T-helper 1 cell (primary cell): ENCODE measurements at places on chromosomes 6 and 20.

DNA sequence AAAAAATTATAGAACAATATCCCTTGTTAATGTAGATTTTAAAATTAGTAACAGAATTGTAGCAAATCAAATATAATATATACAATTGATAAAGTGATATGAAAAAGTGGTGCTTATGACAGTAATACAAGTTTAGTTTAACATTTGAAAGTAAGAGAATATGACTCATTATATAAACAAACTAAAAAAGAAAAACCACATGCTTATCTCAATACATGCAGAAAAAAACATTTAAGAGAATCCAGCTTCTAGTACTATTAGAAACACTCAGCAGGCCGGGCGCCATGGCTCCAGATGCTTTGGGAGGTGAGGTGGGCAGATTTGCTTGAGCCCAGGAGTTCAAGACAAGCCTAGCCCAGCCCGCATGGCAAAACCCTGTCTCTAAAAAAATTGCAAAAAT, 60.7 kb upstream of the LAMA2 start:
- no peak for DNase-seq

- no peak for DNase-seq
Measured at GRCh38 chr6:75484535-75484934, 9.1 kb downstream of the FILIP1 start.

- DNase-seq, result no peak
Measured at GRCh38 chr6:87822011-87822410, 120.0 kb upstream of the AKIRIN2 start.

- DNase-seq, result no peak
Measured at GRCh38 chr6:39178235-39178634, 51.0 kb downstream of the KCNK5 start.

DNA sequence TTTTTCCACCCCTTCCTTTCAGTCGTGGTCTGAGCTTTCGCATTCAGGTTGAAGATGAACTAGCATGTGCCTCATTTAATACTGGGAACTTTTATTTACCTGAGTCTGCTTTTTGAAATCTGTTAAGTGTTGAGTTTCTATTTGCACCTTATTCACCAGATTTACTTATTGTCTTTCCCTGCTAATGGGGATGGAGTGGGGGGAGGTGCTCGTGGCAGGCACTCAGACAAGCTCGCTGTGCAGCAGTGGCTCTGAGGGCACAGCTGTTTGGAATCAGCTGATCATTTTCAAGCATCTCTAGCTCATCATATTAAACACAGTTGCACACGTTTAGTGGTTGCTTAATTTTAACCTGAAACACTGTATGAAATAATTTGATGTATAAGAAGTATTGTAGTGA, 35.6 kb downstream of the UTRN start:
- DNase-seq, result no peak

DNA sequence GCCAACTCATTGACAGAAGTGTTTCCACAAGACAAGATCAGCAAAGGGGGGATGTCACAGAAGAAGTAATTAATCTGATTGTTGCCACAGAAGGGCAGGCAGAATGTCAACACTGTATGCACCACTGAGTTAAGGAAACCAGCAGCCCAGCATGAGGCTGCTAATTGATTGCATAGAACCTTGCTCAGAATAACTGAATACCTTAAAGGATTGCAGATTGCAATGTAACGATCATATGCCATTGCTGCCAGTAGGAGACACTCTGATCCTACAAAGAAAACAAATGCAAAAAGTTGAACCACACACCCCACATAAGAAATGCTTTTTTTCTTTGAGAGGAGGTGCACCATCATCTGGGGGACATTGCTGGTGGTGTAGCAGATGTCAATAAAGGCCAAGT, 13.1 kb downstream of the OR5V1 start:
- DNase-seq, result no peak

- DNase-seq, result no peak
Measured at GRCh38 chr20:20897145-20897544, 184.7 kb upstream of the RALGAPA2 start.

DNA sequence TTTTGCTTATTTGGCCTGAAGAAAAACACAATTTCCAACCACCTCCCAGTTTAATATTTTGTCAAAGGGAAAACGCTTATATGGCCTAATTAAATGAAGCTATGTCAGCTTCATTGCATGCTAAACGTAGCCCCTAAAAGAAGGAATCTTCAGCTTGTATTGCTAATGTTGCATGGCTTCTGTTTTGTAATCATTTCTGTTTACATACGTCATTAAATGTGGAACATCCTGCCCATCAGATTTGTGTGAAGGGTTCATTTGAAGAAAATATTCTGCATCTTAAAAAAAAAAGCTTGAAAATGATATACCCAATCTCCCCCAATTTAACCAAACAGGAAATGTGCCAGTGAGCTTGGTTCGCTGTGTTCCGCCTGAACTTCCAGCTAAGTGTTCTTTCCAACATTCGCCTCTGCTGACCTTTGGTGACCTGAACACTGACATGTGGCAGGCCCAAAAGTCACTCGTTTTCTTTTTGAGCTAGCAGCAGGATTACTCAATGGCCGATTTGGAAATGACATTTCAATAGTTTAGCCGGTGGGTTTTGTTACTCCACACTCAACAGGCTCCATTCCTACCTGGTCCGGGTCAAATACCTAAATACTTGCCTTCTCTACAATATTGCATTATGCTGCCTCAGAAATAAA, 12.7 kb upstream of the SIRT5 start:
- no peak for DNase-seq

DNA sequence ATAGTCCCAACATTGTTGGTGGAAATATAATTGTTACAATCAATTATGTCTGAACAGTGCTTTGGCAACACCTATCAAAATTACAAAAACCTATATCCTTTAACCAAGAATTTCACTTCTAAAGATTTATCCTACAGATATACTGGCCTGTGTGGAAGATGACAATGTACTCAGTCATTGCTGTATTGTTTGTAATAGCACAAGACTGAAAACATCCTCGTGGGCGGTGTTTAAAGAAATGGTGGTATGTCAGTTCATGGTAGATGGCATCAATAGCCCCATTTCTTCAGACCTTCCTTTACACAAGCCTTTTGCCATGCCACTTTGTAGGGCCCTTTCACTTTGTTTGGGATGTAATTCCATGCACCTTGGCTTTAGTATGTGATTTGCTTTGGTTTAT, 9.8 kb upstream of the TPBG start:
- no peak for DNase-seq

- no peak for DNase-seq
Measured at GRCh38 chr20:41178495-41178894, 41.2 kb downstream of the PLCG1 start.

- DNase-seq, result no peak
Measured at GRCh38 chr6:154012852-154013251, 26.2 kb upstream of the OPRM1 start.

DNA sequence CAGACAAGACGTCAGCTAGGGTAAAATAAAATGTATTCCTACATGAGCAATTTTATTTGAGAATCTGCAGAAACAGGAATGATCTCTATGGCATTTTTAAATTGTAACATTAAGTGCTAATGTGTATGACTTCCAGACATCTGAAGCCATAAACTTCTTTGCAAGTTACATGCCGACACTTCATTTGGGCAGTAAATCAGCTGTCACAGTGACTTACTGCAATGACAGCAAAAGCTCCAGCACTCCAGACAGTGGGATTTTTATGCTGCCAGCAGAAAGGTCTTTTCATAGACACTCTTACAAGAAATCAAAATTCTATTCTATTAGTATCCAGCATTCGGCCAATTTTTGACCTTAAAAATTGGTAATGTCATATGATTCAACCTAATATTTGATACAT, 156.3 kb upstream of the SNX9 start:
- DNase-seq, result no peak

GRCh38 chr6:166556863-166557322, 29.6 kb downstream of the RAMACL start:
- no peak for DNase-seq

- no peak for DNase-seq
Measured at GRCh38 chr6:12020187-12020791, 8.2 kb downstream of the HIVEP1 start.

DNA sequence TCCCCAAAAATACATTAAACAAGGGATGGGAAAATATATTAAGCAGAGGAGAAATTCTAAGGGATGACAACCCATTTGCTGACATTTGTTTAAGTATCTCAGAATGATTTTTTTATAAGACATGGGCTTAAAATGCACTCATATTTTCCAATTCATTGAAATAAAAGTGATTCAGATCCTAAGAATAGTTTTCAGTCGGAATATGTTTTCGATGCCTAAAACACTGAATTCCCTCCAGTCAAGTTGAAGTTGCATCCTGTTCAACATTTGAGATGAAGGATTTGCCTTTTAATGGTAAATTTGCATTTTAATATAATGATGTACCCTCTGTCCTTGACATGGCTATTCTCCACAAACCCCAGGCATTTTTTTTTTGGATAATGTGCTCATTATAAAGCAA, 79.3 kb downstream of the PTCHD4 start:
- DNase-seq, result no peak

DNA sequence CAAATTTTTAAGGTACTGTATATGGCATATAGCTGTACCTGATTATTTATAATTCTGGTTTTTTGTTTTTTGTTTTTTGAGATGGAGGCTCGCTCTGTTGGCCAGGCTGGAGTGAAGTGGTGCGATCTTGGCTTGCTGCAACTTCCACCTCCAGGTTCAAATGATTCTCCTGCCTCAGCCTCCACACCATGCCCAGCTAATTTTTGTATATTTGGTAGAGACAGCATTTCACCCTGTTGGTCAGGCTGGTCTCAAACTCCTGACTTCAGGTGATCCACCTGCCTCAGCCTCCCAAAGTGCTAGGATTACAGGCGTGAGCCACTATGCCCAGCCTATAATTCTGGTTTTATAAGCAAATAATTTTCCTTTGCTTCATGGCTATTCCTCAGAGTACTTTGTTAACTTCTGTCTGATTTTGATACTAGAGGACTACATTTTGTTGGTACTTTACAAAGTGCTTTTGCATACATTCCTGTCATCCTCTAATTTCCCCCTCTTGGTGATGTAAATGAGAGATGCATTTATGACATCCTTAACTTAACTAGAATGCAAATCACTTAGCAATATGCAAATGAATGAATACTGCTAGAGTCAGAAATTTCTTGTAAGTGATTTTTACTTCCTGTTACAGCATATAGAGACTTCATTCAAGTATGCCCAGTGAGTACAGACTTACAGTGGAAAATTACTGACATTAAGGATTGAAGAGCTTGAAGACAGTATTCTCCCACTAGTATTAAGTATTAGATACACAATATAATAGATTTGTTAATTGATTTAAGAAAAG, 35.7 kb upstream of the ARID1B start:
- no peak for DNase-seq

DNA sequence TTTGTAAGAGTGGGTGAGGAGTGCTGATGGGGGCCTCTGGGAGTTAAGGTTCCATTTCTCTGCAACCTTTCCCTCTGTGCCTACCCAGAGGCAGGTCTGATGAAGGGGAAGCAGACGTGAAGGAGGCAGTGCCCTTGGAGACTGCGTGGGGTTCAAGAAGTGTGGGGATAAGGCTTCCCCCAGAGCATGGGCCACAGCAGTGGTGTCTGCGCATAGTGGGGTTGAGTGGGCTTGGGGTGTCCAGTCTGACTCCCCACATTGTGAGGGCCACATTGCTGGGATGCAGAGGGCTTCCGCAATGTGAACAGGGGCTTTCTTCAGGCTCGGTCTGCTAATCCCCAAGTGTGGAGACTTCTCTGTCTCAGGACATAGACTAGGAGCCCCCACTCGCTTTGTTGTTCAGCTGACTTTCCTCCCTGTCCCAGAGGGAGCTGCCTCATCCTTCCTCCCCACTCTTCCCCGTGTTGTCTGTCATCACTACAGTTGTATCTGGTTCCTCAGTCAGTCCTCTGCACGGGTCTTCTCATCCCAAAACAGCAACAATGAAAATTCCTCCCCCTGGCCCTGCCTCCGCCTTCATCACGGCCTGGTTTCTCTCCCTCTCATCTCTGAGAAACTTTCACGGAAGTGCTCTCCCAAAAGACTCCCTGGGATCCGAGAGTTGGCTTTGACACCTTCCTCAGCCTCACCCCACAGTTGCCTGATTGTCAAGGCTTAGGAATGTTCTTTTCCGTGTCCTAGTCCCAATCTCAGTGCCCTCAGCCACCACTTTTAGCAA, 2.8 kb downstream of the EBF4 start:
- DNase-seq, result no peak

DNA sequence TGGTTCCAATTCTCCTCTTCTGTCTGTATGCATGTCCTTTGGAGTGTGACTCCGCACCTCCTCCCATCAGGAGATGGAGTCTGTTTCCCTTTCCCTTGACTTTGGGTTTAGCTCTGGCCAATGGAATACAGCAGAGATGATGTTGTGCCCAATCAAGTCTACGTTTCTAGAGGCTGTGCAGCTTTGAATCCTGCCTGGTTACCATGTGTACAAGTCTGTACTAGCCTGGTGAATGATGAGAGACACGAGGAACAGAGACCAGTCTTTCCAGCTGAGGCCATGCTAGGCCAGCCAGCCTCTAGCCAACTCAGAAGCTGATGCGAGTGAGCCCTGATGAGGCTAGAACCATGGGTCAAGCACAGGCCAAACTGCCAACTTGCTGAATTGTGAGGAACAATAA, 83.2 kb downstream of the LAMP5 start:
- no peak for DNase-seq

DNA sequence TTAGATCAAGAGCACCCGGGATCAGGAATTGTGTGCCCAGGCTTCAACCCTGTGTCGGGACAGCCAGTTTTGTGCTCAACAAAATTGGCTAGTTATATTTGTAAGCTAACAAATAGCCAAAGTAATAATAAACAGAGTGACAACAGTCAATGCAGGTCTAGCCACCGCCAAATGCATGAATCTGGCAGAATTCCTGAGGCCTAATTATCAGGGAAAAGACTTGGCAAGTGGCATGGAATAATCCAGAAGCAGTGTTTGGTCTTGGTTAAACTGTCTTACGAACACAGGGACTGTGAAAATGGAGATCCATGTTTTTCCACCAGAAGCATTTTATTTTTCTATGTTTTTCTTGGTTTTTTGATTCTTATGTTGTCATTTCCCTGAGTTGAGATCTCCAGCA, 268.8 kb downstream of the ZNF217 start:
- no peak for DNase-seq

- no peak for DNase-seq
Measured at GRCh38 chr20:38515631-38516030, 43.0 kb downstream of the RALGAPB start.

- no peak for DNase-seq
Measured at GRCh38 chr20:60203451-60203850, 245.2 kb downstream of the CDH26 start.

DNA sequence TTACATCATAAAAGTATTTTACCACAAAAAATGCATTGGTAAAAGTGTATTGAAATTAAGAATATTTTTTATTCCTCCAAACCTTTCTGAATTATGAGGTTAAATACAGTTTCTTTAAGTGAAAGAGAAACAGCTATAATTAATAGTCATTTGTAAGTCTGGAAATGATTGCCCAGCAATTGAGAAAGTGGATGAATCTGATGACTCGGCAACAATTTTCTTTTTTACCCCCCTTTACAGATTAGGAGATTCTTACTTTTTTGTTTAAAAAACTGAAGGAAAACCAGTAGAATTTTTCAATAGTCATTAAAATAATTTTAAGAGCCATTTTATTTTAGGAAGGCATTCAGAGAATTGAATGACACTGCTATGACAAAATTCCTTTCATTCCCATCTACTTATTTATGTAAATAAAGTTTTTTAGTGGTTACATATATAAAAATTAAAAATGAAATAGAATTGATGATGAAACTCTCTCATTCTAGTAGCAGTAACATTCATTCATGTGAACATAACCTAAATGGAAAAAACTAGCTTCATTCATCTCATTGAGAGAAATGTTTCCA, 169.6 kb upstream of the PRND start:
- no peak for DNase-seq
